ENCODE measurements at places on chromosomes 1 and 21. TPM values are rescaled to one million over a fixed set of nuclear protein-coding genes. Genes with fewer than 3 reads are reported as not detected.
A peak's percentile ranks its signal among the peaks of the same experiment; 100 is the strongest.

The LYST gene
- 78.4 TPM for total RNA-seq

The LHX8 gene
- not detected for total RNA-seq

The CDCA8 gene
- 0.78 TPM for total RNA-seq

The SYCP1 gene
- total RNA-seq = not detected

The OTUD7B gene
- total RNA-seq = 35.3 TPM

The PTPRU gene
- 45.5 TPM for total RNA-seq

The CA14 gene
- total RNA-seq = 0.55 TPM

GRCh38 chr1:225777058-225777582 is 506 bp upstream of the SRP9 start:
- no peak for DNase-seq

GRCh38 chr1:231594123-231594522 is 32.5 kb upstream of the DISC1 start:
- no peak for DNase-seq

- no peak for DNase-seq
These were observed 41.7 kb upstream of the COA6 start for GRCh38 chr1:234331507-234331906.

DNA sequence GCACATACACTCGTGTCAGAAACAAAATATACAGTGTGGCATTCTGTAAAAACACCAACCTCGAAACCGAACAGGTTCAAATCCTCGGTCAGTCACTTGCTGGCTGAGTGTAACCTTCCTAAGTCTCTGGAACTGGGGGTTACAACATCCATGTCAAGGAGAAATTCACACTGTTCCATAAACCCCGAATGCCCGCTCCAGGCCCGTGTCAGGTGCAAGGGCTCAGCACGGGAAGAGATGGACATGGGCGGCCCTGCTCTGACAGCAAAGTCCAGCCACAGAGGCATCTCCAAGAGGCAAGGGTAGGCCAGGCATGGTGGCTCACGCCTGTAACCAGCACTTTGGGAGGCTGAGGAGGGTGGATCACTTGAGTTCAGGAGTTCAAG is 79.5 kb downstream of the SLC66A1 start:
- no peak for DNase-seq

DNA sequence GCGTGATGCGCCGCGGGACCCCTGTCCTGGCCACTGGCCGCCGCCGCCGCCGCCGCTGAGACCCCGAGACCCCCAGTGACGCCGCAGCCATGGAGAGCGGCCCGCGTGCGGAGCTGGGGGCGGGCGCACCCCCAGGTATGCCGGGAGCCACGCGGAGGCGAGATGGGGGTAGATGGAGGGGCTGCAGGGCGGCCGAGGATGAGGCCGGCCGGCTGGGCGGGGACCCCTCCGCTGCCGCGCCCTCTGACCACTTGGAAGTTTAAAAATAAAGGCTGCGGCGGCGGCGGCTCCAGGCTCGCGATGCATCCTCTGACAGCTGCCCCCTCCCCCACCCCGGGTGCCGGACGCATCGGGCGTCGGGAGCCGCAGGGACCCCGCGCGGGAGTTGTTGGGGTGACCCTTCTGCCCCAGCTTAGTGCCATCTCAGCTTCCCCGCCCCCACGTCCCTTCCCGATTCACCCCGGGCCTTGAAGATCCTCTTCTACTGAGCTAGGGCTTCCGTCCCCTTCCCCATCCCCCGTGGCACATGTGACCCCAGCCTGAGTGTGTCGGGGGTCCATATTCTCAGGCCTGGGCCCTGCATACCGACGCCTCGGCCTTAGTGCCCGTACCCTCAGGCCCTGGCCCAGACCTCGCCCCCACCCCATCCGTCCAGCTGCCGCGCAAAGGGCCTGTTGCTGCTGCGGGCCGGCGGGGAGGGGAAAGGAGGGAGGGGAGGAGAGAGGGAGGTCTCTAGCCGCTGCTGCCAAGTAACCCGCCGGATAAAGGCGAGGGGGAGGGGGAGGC is 562 bp downstream of the MAP7D1 start:
- peak; percentile 82 for DNase-seq

- DNase-seq = no peak
These were observed 252.5 kb downstream of the PTPRU start for GRCh38 chr1:29488794-29489311.

DNA sequence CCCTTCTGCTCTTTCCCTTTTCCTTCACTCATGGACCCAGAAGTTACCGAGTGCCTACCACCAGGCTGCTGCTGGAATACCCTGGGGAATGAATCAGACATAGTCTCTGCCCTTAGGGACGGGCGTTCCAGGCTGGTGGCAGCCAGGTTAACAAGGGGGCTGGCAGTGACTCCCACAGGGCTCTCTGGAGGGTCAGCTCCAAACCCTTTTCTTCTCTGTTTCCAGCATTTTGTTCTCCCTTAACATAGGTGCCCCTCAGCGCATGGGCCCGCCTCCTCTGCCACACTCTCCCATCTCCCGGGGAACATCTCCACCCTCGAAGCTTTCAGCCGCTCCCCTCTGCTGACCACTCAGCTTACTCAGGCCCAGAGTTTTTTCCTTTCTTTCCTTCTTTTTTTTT is 62.9 kb upstream of the LRP8 start:
- no peak for DNase-seq

GRCh38 chr1:231020139-231020601 is 19.9 kb downstream of the FAM89A start:
- no peak for DNase-seq

DNA sequence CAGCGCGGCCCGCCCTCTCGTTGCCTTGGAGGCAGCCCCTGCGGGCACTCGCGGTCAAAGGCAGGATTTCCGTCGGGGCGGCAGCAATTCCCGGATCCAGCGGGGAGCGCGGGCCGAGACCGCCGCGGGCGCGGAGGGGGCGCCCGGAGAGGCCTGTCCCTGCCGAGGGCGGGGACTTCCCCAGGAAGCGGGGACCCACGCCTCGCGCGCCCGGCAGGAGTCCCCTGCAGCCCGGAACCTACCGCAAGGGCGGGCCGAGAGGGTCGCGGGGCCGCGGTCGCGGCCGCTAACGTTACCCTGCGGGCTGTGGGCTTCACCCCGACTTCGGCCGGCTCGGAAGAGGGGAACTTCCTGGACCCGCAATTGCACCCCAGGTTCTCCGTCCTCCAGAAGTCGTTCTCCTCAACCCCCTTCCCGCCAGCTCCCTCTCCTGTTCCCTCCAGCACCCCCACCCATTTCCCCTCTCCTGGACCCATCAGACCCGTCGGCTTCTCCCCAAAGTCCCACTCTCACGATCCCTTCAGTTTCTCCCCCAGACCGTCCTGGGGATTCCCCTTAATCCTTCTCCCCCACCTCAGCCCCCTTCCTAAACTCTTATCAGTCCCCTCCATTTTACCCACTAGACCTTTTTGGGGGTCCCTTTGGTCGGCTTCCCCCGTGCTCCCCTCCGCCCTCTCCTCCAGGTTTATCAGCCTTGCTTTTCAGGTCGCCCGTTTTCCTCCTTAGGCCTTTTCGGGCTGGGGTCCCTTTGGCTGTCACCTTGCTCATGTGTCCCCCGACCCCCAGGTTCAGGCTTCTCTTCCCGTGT is 604 bp downstream of the FGR start:
- peak; percentile 83 for DNase-seq

DNA sequence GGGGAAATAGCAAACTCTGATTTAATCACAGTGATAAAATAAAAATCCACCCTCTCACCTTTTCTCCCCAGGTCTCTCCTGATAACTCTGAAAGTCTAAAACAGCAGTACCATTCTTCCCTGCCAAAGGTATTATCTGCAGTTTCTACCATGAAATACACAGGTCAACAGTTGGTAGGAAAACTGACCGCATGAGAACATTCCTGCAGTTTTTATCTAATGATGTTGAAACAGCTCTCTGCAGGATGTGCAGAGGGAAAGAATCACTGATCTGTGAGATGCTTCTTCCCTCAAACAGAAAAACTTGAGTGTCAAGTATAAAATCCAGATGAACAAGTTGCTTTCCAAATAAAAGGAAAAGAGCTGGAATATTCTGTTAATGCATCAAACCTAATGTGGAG is 39.1 kb downstream of the KCNJ6 start:
- DNase-seq = no peak

GRCh38 chr1:217993439-217993838 is 291.7 kb upstream of the RRP15 start:
- no peak for DNase-seq

All from upper lobe of right lung (tissue), 1 donor.